ENCODE measurements at places on chromosomes 7 and 10.

DNA sequence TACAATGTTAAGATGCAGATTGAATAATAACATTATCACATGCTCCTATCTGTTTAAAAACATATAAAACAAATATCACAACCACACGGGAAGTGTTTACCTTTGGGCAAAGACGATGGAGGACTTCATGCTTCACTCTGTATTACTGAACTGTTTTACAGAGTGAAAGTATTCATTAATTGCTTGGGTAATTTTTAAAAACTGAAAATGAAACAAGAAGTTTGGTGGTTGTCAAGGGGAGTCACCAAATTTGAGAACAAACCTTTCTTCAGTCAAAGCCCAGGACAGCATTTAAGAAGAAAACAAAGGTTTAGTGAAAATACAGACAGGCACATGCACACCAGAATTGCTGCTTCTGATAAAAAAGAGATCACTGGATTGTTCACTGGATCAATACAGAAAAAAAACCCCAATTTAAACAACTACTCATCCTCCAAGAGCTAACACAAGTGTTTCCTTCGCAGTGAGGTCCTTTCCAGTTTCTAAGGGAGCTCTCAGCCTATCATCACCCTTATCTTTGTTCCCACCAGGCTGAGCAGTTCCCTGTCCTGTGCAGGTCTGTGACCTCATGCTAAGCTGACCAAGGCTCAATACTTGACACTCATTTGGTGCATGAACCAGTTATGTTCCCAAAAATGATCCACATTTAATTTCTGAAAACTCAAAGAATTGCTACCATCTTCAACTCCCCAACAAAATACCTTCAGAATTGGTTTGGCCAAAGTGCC, 8.8 kb downstream of the PARP12 start:
- no peak for DNase-seq

- DNase-seq = no peak
Measured at GRCh38 chr7:12827920-12828319, 140.5 kb downstream of the ARL4A start.

- DNase-seq = no peak
Measured at GRCh38 chr7:95199779-95200558, 124.4 kb downstream of the PON1 start.

DNA sequence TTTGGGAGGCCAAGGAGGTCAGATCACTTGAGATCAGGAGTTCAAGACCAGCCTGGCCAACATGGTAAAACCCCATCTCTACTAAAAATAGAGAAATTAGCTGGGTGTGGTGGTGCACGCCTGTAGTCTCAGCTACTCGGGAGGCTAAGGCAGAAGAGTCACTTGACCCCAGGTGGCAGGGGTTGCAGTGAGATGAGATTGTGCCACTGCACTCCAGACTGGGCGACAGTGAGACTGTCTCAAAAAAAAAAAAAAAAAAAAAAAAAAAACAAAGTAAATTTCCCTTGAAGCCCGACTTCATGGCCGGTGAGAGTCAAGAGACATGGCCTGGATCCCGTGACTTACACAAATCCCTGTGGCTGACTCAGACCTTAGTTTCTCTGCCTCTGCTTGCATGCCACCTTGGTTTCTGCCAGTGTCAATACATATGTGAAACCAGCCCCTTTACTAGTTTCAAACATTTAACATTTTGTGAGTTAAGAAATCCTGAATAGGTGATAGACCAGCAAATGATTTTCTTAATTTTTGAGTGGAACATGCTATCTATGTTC, 62.8 kb downstream of the ZEB1 start:
- DNase-seq = no peak

DNA sequence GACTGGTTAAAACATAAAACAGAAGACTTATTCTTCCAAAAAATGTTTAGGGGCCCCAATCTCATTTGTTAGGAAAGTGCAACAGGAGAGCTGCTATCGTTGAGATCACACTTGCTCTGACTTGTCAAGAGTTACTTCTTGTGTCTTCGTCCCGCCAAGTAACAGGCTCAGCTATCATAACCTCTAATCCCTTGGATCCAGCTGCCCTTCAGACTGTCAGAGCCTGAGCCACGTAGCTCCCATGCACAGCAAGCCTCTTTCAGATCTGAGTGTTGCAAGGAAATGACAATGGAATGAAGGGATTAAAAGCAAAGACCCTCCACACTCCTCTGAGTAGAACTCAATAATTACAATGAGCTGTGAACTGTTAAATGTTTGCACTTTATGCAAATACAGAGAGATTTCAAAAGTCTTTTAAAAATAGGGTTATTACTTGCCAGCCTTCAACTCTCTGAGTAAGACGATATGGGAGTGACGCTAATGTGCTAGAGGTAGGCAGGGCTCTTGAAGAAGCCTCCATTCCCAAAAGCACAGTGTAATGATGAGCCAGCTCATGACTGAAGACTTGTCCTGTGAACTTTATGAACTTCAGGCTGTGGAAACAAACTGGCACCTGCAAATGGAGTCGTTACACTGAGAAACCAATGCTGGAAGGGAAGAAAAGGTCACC, 28.4 kb upstream of the CDK13 start:
- DNase-seq = no peak

GRCh38 chr7:110568932-110569331, 522.0 kb upstream of the LRRN3 start:
- no peak for DNase-seq

DNA sequence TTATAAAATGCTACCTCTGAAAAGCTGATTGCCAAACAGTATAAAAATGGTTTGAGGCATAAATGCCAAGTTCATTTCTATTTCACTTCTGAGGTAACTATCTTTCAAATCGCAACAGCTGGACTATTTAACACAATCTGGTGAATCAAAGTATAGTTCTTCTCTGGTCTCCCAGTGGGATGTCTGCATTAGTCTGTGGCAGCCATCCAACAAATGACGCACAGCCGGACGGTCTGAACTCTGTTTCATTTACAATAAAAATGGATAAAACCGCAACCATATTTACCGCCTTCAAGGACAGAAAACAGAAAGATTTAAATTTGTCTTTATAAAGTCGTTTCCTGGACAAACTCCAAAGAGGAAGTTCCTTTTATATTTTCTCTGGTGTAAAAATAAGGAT, 41.9 kb downstream of the ENO4 start:
- DNase-seq = no peak

DNA sequence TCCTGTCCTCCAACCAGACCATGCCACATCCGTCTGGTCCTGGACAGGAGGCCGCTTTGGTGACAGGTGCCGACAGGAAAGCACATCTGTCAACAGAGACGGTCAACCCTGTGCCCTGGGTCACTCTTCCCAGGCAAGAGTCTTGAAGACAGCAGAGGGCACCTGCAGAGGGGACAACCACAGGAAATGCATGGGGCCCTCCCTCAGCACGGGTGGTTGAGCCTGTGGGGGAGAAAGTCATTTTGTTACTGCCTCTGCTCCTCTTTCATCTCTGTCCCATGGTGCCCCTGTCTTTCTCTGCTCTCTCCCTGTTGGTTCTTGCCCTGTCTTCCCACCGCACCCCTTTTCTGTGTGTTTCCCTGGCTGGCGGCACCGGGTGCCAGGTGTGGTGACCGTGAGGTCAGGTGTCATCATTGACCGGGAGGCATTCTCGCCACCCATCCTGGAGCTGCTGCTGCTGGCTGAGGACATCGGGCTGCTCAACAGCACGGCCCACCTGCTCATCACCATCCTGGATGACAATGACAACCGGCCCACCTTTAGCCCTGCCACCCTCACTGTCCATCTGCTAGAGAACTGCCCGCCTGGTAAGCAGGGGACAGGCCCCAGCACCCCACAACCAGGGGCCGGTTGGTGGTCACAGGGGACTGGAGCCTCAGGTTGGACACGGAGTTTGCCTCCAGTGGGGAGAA, 17.6 kb upstream of the VSIR start:
- DNase-seq = no peak

DNA sequence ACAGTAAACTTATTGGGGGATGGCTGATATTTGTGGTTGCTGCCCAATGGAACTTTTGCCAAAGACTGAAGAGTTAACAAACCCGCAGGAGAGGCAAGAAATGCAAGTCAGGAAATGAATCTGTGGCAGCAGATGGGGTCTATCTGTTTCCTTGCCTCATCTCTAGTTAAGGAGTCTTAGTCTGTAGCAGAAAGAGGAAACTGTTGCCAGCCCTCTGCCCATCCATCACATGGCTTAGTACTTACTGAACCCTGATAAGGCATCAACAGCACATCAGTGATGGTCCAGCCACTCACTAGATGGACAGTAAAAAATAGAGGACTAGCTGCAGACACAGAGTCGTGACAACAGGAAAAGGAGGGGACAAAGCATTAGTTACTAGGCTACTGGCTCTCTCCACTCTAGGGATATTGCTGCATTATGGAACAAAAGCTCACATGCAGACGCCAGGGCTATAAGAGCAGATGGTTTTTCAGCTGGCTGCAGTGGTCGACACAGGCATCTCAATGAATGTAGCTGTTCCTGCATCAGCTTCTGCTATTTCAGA, 614.7 kb downstream of the PARD3 start:
- no peak for DNase-seq

GRCh38 chr7:136168821-136169220, 191.7 kb upstream of the MTPN start:
- no peak for DNase-seq

DNA sequence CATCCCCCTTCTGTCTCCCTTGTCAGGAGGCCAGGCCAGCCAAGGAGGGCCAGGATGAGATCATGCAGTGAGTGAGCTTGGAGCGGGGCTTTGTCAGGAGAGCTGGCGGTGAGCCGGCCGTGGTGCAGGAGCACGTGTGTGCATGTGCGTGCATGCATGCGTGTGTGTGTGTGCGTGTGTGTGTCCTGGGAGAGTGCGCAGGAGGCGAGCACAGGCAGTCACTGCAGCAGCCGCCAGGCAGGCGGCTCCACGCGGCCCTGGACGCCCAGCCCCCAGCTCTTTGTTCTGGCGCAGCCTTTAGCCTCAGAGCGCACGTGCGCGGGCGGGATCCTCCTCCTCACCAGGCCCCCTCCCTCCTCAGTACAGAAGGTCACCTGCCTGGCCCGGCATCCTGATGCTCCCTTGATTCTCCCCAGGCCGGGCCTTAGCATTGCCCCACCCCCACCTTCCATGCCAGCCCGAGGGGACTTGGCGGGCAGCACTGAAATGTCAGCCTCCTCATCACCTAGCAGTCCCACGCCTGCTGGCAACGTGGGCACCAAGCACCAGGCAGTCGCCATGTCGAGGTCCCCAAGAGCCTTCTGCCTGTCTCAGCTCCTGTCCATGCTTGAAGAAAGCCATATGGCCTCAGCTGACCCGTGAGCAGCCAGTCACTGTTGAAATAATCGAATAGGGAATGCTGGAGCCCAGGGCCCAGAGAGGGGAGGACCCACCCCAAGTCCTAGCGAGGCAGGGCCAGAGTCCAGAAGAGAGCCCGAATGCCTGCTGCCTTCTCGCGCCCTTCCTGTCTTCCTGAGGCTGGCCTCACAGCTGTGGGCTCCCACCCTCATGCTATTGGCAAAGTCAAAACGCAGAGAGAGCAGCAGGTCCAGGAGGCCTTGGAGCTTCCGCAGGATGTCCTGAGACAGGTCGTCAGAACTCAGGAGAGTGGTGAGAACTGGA, 125.9 kb upstream of the PPIF start:
- peak; percentile 66 for DNase-seq

GRCh38 chr7:19914866-19915265, 141.4 kb upstream of the TMEM196 start:
- DNase-seq = no peak

- no peak for DNase-seq
Measured at GRCh38 chr10:121616291-121616690, 18.0 kb upstream of the FGFR2 start.

DNA sequence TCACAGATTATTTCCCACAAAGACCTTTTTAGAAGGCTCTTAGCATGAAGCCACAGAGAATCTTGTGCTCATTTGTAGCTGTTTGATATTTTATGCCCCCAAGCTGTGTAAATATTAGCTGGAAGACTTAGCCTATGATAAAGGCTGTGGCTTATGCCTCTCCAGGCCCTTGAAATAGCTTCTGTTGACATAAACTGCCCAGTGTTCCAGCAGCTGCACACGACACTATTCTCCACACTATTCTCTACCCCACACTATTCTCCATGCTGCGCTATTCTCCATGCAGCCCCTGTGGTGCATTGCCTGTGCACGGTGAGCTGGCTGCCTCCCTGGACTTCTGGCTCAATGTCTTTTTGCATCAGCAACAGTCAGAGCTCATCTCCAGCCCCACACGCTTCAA, 13.1 kb downstream of the DDC start:
- DNase-seq = no peak

GRCh38 chr7:74708569-74709275, 51.2 kb downstream of the GTF2I start:
- DNase-seq = no peak
